Cerebellar cortex (tissue), 1 donor: ENCODE measurements at places on chromosomes 7 and 10.

DNA sequence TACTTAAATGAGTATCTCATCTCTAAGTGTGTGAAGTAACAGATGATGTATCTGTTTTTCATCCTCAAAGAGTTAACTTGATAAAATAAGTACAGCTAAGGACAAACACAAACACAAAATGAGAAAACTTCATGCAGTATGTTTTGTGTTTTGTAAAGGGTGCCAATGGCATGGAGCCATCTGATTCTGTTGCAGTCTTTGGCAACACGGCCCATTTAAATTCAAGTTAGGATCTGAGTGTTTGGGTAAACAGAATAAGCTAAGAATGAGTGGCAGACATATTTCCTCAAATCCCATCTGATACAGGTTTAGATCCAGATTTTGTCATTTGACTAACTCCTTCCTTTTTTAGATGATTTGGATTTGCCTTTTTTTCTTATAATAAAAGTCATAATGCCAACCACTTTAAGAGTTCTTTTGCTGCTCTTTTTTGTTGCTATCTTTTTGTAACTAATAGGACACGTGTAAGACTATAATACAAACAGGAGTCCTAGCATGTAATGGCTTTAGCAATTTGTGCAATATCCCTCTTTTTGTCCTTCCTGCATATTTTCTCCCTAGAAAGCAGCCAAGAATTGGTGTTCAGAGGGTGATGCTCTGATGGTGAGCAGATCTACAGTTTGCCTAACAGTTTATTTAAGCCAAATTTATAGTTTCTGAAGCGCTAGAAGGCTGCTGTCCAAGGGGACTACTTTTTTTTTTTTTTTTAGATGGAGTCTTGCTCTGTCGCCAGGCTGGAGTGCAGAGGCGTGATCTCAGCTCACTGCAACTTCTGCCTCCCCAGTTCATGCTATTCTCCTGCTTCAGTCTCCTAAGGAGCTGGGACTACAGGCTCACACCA lies 18.9 kb upstream of the ACTA2 start:
- no peak for DNase-seq

GRCh38 chr10:5898163-5898562 lies 8.1 kb downstream of the FBH1 start:
- DNase-seq, result no peak

GRCh38 chr7:34011017-34011695 lies 105.8 kb downstream of the BMPER start:
- no peak for DNase-seq

DNA sequence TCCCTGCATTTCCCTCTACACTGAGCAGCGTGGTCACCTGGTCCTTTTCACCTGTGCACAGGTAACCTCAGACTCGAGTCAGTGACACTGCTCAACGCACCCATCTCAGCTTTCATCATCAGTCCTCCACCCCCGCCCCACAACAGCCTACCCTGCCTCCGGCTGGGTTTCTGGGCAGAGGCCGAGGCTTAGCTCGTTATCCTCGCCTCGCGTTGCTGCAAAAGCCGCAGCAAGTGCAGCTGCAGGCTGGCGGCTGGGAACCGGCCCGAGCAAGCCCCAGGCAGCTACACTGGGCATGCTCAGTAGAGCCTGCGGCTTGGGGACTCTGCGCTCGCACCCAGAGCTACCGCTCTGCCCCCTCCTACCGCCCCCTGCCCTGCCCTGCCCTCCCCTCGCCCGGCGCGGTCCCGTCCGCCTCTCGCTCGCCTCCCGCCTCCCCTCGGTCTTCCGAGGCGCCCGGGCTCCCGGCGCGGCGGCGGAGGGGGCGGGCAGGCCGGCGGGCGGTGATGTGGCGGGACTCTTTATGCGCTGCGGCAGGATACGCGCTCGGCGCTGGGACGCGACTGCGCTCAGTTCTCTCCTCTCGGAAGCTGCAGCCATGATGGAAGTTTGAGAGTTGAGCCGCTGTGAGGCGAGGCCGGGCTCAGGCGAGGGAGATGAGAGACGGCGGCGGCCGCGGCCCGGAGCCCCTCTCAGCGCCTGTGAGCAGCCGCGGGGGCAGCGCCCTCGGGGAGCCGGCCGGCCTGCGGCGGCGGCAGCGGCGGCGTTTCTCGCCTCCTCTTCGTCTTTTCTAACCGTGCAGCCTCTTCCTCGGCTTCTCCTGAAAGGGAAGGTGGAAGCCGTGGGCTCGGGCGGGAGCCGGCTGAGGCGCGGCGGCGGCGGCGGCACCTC lies at the start of the genes KLLN and PTEN:
Gene KLLN (minus strand): TSS at position 481 of the 891 bp plus-strand sequence. CDS start 1,046 bp downstream, outside the sequence.
Gene PTEN (plus strand): TSS at position 573 of the 891 bp plus-strand sequence. CDS start 845 bp downstream, outside the sequence.
- DNase-seq, result peak; percentile 86

DNA sequence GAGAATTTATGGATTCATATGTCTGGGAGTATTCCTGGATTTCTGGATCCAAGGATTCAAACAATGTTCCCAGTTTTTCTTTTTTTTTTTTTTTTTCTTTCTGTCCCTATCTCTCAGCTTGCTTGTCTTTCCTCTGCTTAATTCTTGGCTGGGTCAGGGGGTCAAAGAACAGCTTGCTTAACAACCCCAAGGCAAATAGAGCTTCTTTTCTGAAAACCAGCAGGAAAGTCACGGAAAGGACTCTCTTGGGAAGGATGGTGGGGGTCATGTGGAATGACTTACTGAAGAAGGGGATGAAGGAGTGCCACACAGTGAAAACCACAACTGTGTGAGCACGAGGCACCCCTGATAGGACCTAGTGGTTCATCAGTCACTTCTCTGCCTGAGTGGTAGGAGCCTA lies 36.1 kb downstream of the GRK5 start:
- no peak for DNase-seq

- DNase-seq, result peak; percentile 91
These were observed 714 bp upstream of the KCND2 start for GRCh38 chr7:120272261-120272660.

DNA sequence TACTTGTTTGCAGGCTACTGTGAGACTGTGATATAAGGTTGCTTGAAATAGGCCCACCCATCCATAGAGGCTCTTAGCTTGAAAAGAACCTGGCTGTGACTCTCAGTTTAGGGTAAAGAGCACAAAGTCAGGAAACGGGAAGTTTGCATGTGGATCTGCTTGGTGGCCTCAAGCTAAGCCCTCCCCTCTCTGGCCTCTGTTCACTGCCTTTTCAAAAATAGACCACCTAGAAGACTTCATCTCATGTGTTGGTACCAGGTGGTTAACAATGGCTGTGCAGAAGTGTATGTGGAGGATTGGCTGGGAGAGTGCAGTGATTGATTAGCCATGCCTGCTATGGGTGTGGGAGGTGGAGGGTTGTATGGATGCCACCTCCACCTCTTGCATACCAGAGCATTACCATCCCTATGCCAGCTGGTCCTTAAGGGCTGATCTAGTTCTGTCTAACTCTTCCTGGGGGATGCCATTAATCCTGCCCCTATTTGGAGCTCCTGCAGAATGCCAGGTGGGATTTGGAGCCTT lies 122.0 kb downstream of the ZMIZ1 start:
- DNase-seq, result no peak

DNA sequence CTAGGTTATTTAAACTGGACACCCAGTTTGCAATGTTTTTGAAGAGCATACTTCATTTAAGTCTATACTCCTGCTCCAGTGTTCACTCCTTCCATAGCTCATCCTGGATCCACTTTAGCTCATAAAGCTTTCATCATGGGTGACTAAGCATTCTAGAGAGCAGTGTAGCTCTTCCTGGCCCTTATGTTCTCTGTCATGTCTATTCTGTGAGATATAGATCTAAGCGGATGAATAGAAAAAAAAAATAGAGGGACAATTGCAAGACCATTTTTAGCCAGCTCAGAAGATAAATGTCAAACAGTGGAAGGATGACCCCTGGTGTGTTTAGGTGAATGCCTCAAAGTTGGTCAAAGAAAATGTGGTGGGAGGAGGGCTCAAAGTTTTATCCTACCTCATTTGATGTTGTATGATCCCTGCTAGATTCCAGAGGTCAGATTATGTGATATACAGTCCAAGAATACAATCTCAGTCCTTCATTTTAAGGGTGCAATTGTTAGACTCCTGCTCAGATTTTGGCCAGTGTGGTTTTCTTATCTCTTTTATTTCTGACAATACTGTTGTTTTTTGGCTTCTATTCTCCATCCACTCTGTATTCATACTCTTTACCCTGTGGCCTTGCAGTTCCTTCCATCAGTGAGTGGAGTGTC lies 7.5 kb upstream of the HECW1 start:
- no peak for DNase-seq

DNA sequence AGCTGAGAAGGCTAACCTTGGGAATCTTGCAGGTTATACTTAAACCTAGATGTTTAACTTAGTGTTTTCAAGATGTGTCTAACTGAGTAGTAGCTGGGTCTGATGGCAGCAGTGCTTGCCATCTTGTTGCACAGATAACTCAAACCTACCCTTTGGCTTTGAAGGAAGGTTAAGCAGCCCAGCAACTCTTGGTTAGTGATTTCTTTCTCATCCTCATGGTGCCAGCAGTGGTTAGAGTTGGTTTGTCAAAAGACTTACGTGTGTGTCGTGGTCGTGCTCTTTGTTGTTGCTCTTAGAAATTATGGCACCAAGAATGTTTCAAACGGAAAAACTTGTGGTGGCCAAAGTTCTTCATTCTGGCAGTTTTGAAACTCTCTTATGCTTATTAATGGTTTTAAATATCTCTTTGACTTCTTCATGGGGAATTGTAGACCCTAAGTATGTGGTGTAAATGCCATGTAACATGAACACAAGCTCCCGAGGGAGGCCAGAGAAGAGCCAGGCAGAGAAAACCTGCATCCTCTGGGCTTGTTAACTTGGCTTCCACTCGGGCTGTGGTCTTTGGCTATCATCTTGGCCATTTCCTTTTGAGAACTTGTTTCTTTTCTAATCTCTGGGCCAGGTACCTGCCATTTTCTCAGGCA lies 61.0 kb downstream of the KLHDC10 start:
- no peak for DNase-seq

- no peak for DNase-seq
These were observed 449.6 kb downstream of the SORCS1 start for GRCh38 chr10:106714734-106715555.

GRCh38 chr10:45058580-45058979 lies 57.9 kb downstream of the ZNF22 start:
- DNase-seq, result no peak

GRCh38 chr10:17383801-17384555 lies 70.4 kb downstream of the ST8SIA6 start:
- no peak for DNase-seq

DNA sequence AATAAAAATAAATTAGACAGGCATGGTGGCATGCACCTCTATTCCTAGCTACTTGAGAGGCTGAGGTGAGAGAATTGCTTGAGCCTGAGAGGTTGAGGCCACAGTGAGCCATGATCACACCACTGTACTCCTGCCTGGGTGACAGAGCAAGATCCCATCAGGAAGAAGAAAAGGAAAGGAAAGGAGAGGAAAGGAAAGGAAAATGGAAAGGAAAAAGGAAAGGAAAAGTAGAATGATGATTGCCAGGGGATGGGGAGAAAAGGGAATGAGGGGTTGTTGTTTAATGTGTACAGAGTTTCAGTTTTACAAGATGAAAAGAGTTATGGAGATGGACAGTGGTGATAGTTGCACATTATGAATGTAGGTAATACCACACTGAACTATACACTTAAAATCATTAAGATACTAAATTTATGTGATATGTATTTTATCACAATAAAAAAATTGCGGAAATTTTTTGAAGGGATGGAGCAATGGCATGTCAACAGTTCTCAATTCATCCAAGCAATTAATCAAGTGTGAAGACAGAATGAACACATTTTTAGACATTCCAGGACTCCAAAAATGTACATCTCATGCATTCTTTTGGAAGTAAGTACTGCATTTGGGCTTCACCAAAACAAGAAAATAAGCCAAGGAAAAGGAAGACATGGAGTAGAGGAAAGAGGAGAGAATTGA lies 44.3 kb downstream of the IL6 start:
- DNase-seq, result no peak

DNA sequence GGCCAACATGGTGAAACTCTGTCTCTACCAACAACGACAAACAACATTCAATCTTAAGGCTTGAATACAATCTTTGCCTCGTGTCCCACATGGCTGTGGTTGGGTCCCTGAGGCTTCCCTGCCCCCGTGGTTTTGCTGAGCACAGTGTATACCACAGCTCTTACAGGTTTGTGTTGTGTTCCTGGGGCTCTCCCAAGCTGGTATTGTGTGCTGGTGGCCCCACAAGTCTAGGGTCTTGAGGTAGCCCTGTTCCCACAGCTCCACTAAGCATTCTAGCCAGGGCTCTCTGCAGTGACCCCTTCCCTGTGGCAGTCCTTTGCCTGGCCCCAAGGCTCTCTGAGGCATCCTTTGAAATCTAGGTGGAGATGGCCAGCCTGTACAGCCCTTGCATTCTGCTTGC lies 68.0 kb upstream of the CCNY start:
- DNase-seq, result no peak

- DNase-seq, result no peak
These were observed 647 bp upstream of the GSAP start for GRCh38 chr7:77416621-77417371.

DNA sequence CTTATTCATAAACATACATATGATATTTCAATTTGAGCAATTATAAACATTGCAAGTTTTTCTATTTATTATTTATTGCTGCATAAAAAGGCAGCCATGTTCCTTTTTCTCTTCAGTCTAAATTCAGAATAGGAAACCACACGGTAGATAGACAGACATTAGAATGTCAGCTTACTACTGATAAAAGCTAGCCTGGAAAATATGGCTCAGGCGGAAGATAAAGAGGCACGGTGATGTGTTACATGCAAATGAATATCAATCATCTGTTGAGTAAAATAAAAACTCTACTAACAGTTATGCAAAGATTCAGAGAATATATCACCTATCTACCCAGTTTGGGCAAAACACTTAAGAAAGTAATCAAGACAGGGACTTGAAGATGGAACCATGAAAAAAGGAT lies 73.5 kb upstream of the PDSS1 start:
- no peak for DNase-seq

- no peak for DNase-seq
These were observed 568.0 kb upstream of the GALNT17 start for GRCh38 chr7:70563960-70564359.

DNA sequence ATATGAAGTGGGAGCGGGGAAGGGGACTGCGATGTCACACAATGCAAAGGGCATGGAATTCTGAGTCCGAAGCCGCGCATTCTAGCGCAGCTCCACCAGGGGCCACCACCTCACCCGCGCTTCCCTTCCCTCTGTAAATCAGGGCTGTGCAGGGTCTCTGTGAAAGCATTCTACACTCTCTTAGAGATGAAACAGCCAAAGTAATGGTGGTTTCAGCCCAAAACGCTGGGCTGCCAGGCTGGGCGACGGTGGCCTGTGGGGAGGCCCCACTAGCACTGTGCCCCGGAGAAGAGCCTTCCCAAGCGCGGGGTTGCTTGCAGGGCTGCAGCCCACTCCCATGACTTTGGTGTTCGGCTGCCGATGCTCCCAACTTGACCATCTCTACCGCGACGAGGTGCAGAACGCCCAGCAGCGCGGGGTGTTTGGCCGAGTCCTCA lies 11.4 kb downstream of the ATG9B start:
- DNase-seq, result peak; percentile 59

DNA sequence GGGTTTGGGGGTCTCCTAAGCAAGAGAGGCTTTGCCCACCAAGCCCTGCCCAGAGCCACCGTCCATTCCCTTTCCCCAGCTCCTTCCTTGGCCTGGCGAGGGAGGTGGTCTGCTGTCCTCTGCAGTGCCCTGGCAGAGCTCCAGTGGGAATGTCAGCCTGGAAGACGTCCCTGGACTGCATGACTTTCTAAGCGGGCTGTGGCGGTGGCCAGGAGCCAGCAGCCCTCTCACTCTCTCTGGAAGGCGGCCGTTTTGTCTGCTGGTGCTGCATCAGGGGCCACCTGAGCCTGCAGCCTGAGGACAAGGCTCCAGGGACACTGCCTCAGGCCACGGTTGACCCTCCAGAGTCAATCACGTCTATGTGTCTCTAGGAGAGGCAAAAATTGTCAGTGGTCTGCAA lies 271.0 kb downstream of the SKAP2 start:
- peak; percentile 36 for DNase-seq
